ENCODE measurements at places on chromosomes 2 and 18.

DNA sequence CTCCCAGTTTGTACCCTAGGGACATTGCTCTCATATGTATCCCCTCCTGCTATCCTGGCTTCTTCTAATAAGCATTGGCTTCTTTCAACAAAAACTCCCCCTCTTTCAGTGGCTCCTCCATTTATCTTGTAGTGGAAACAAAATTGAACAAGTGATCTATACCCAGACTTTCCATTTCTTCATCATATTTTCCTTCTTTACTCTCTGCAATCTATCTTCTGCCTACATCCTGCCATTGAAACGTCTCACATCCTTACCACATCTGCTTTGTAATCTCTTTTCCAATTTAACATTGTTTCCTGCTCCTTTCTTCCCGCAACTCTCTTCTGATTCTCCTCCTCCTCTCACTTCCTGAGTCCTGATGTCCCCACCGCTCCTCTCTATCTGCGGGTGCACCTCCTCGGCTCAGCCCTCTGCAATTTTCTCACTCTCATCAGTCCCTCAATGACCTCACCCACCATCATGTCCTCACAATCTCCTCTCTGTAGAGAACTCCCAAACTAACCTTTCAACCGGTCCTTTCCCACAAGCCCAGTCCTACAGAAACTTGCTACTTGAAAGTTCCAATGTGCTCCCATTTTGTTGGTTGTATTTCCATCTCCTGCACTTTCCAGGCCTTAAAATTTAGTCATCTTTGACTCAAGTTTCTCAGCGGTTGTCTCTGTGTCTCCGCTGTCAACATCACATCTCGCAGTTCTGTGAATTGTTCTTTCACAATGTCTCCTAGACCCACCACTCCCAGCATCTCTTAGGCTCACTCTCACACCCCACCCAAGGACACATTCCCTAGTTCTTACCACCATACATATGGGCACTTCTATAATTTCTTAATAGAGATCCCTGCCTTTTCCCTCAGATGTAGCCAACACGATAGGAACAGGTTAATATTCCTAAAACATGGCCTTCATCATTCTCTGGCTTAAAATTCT lies 24.0 kb downstream of the MAP3K19 start:
- DNase-seq, result no peak

DNA sequence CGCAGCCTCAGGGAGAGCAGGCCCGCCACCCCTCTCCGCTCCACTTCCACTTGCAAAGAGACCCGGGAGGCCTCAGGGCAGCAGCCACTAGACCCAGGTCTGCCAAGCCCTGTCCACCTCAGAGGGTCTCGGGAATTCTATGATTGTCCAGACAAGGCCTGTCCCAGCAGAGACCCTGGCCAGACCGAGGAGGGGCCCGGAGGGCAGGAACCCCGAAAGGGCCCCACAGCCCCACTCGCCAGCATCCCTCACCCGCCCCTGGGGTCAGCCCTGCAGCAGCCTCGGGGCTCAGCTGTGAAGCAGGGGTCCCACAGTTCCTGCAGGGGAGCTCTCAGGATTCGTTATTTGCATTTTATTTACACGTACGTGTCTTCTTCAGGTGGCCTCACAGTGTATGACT lies 269.5 kb downstream of the EIPR1 start:
- no peak for DNase-seq

DNA sequence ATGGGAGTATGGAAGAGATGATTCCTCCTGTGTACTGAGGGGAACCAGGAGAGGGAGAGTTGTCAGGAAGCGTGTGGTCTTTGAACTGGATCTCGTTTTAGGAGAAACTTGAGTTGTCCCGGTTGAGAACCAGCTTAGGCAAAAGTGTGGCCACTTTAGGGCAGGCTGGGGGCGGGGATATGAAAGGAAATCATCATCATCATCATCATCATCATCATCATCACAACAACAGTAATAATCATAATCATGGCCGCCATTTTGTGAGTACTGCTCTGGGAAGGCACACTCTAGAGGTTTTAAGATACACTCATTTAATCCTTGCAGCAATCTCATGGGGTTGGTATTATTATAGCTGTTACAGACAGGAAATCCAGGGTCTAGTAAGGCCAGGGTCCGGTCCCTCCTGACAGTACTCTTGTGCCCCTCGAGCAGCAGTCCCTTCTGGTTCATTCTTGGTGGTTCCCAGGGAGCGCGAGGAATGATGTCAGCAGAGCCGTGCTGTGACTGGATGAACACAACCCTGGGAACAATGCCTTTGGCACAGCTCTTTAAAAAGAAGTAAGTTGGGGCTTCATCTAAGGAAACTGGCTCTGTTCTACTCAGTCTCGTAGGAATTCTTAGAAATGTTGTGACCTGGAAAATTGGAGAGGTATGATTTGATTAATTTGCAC lies 33.8 kb downstream of the PARD3B start:
- DNase-seq, result no peak

DNA sequence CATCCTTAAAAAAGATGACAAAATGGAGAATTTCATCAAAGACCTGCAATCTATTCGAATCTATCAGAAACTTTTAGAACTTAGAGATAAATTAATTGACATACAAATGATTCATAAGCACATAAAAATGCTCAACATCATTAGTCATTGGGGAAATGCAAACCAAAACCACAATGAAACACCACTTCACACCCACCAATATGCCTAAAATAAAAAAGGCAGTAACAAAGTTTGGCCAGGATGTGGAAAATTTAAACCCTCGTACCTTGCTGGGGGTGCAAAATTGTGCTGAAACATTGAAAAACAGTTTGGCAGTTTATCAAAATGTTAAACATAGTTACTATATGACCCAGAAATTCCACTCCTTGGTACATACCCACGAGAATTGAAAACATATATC lies 11.5 kb upstream of the EIF2AK3 start:
- no peak for DNase-seq

DNA sequence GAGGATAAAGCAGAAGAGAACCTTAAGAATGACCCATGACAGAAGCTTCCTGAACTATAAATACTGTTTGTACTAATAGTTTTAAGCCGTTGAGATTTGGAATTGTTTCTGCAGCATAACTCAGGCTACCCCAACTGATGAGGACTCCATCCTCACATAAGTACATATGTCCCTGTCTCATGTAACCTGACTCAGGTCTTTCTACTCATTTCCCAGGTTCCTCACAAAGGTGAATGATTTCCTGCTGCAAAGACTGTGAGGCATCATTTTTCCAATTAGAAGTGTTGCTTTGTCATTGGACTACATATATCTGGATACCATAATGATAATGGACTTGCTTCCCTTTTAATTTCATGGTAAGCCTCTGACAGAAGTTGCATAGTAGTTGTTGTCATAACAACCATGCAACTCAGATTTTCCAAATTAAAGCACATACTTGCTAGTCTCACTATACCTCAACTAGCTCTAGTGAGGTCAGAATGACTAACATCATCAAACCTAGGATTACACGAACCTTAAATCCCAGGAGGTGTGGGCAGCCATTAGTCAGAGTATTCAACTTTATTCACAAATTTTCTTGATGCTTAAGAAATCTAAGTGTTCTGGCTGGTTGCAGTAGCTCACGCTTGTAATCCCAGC lies 38.0 kb upstream of the NEDD4L start:
- DNase-seq, result no peak

Measured in epithelial cell of proximal tubule (primary cell).